Pons (tissue), 1 donor: ENCODE measurements at places on chromosomes 1 and 21.

DNA sequence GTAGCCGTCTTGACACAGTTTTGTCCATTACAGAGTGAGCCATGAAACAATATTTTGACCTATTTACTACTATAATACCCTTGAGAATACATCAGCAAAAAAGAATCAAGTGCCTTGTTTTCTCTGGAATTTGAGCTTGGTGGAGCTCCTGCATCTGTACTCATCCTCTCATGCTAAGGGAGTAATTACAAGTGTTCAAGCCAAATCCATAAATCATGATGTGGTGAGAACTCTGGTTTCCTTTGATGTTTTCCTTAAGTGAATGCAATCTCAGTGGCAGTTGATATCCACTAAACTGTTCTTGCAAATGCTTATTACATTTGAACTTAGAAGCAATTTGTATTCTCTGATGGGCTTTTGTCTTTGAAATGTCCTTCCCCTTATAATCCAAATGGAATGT is 824.6 kb upstream of the TMPRSS15 start:
- no peak for DNase-seq

DNA sequence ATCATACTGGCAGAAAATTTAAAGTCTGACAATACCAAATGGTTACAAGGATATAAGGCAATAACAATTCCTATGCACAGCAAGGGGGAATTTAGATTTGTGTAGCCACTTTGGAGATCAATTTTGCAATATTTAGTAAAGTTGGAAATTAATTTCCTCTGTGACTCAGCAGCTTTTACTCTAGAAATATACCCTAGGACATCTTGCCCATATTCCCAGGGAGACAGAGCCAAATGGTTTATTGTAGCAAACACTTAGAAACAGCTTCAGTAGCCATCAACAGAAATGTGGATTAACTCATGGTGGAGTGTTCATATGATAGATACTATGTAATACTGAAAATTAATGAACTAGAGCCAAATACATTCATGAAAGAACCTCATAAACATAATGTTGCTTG is 104.6 kb downstream of the BACH1 start:
- DNase-seq: no peak

GRCh38 chr1:51215169-51215568 is 20.9 kb upstream of the RNF11 start:
- no peak for DNase-seq

GRCh38 chr1:152086760-152087159 is 2.1 kb downstream of the TCHHL1 start:
- DNase-seq: no peak

DNA sequence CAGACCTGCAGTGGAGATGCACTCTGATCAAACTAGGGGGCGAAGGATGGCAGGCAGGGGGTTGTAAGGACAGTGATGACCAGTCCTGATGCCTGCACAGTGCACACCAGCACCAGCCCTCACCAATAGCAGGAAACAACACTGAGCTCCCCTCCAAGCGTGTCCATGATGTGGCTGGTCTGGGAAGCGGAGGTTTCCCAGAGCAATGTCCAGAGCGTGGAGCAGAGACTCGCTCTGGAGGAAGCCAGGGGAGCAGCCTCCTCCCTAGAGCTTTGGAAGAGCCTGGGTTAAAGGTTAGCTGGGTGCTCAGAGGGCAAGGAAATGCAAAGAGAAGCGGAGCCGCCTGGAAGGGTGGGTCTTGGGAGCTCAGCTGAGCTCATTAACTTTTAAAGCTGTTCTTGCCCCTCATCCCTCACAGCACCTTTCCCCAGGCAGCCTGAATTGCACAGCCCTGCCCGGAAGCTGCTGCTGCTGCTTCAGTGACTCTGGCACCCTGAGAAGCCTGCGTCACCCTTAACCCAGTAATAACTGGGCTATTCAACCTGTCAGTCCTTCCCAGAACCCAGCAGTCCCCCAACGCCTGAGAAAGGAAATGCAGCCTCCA is 162.2 kb upstream of the RAB4A start:
- DNase-seq: no peak
